Stomach (tissue), 19 donors: ENCODE measurements at places on chromosomes 7 and 10. TPM values are rescaled to one million over a fixed set of nuclear protein-coding genes. Genes with fewer than 3 reads are reported as not detected.

- no peak for DNase-seq
Observed at GRCh38 chr7:43570688-43571365, 12.1 kb upstream of the STK17A start.

- no peak for DNase-seq
Observed at GRCh38 chr7:28983396-28984190, 25.5 kb upstream of the TRIL start.

DNA sequence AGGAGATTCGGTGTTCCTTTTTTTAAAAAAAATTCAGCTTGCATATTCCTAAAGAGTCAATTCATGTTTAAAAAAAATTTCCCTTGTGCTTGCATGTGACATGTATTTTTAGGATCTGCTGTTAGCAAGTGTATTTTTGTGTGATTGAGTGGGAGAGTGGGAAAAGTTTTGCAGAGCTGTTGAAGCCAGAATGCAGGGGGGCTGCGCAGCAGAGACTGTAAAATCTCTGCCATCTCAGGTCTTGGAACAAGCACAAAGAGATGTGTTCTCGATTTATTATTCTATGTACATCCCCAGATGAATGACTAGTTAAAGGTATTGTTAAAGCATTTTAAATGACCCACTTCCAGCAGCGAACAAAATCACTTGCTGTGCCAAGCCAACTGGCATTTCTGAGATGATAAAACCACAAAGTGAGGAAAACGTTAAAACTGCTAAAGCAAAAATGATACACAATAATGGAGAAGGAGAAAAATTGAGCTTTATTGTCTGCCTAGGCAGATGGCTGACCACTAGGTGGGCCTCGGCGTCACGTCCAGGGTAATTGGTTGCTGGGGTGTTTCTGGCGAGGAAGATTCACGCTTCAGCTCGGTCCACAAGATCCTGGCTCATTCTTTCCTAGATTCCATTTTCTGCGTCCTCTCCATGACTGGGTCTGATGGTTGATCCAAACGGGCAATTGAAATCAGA, 67.0 kb upstream of the ATRNL1 start:
- DNase-seq, result no peak

- no peak for DNase-seq
Observed at GRCh38 chr7:55024776-55025175, 6.0 kb downstream of the EGFR start.

GRCh38 chr10:71033396-71033980, 145.1 kb upstream of the PCBD1 start:
- no peak for DNase-seq

GRCh38 chr7:3141326-3141725, 97.7 kb upstream of the CARD11 start:
- no peak for DNase-seq

GRCh38 chr10:106920538-106920937, 244.0 kb downstream of the SORCS1 start:
- no peak for DNase-seq

DNA sequence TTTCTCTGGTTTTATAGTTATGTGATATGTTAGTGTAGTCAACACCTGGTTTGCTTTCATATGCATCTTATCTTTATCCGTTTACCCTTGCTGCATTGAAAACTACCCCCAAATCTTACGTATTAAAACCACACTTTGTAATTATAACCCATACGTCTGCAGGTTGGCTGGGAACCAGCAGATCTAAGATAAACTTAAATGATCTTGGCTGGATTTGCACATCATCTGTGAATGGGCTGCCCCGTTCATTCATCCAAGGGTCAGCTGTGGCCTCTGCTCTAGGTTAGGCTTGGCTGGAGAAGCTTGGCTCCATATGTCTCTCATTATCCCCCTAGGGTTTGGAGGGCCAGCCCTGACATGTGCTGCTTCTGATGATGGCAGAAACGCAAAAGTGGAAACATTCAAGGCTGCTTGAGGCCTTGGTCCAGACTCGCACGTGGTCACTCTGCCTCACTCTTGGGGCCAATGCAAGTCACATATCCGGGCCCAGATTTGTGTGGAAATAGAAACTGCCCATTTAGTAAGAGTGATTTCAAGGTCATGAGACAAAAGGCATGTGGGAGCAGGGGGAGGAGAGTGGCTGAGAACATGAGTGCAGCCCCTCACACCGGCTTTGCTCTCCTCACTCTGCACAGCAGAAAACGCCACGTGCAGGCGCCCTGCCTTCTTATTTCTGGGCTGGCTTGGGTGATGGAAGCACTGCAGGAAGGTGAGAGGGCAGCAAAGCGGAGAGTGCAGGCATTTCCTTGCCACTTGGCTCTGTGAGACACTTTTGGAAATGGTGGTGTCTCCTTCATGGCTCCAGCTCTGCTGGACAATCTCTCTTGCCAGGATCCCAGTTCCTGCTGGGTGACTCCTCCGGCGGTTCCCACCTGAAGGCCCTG, 553.8 kb downstream of the GLRX3 start:
- DNase-seq, result no peak

DNA sequence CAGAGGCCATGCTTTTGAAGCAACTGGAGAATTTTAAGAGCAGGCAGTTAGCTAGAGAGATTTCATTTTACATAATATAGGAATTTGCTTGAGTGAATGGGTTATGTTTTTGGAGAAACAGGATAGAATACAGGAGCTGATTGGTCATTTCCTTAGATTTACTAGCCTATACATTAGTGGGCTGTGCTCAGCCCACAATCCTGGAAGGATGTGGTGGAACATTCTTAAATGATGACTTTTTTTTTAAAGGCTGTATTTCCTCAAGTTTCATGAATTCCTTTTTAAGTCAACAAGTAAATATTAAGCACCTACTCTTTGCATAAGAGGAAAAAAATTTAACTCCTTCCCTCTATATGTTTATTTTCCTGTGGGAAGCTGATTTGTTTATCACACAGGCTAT, 314.4 kb upstream of the BMPER start:
- DNase-seq, result no peak

GRCh38 chr10:12629767-12630165, 280.4 kb downstream of the CAMK1D start:
- DNase-seq, result no peak

DNA sequence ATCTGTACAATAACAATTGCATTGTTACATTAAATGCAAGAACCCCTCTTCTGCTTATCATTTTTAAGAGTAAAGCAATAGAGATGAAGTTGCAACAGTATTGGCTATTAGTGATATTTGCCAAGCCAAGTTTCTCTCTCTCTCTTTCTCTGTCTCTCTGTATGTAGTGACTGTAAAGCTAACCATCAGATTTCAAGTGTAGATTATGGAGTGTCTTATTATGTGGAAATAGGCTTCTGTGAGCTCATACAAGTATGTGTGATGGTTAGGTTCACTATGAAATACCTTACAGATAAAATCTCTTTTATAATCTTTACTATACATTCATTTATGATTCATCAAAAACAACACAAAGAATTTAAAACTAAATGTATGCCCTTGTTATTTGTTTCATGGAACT, 28.6 kb upstream of the NRP1 start:
- no peak for DNase-seq

- DNase-seq, result no peak
Observed at GRCh38 chr7:4718075-4718474, 36.0 kb downstream of the FOXK1 start.

DNA sequence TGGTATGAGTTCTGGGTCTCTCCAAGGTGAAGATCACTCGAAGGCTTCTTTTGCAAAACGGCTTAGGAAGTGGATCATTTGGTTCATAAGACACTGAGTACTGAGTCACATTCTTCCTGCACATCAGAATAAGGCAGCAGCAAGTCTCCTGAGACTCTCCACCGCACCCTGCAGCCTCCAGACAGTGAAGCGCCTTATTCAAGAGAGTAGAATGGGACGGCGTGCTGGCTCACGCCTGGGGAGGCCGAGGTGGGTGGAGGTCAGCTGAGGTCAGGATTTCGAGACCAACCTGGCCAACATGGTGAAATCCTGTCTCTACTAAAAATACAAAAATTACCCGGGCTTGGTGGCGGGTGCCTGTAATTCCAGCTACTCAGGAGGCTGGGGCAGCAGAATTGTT, 70.3 kb downstream of the C10orf143 start:
- DNase-seq, result no peak

DNA sequence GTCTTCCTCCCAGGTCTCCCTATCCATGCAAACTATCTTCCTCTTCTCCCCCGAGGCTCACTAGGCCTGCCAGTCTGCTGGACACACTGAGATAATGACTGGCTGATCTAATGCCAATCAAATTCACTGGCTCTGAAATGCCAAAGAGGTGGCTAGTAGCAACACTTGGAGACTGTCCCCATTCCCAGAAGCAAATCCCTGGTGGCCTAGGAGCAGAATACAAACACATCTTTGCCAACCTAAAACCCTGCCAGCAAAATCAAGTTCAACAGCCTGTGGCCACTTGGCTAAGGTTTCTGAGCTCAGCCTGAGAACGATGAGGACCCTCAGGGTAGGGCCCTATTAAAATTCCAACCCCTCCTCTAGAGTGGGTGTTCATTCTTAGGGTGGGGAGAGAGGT, 46.6 kb downstream of the SH3PXD2A start:
- DNase-seq, result no peak

GRCh38 chr7:138720286-138720685, 19.1 kb upstream of the SVOPL start:
- no peak for DNase-seq

- no peak for DNase-seq
Observed at GRCh38 chr7:137091396-137091795, 222.9 kb downstream of the CHRM2 start.

GRCh38 chr10:76769582-76769981, 868.0 kb downstream of the KCNMA1 start:
- peak; percentile 13 for DNase-seq

DNA sequence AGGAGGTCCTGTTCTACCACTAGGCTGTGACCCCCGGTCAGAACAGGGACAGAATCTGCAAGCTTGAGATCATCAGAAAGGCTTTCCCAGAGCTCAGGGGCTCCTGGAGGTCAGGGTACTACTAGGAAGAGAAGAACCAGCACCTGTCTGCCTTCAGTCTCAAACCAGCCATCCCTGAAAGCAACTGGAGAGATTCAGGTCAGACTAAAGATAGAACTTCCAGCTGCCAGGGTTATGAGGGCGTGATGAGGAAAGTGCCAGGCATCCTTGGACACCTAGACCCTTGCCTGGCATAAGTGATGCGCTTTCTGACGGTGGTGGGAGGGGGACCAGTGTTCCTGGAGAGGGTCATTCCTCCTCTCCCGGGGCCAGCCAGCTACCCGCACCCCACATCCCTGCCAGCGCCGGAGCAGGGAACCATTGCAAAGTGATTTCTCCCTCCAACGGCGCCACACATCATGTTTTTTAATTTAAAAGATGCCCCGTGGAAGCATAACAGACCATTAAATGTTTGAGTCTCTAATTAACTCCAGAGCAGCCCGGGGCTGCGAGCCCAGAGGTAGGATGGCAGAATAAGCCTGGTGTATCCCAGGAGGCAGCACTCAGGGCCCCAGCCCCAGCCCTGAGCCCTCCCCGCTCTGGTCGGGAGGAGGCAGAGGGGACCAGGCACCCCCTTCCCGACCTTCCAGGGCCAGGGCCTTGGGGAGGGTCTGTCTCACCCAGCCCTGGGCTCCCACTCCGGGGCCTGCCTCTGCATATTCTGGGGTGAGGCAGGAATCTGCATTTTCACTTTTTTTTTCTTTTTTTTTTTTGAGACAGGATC, 64.0 kb downstream of the ELFN1 start:
- DNase-seq, result no peak

DNA sequence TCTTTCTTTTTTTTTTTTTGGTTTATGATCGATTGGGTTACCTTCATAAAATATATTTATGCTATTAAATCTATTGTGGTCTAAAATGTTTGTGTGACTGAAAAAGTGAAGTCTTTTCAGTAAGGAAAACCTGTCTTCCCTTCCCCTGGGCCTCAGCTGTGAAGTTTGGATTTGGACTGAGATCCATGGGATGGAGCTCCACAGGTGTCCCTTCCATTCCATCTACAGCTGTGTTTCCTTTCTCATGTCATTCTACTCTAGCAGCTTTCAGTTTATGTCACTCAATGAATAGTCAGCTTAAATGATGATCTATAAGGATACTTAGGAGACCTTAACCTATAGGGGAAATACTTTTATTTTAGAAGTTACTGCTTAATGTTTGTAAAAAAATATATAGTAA, 48.0 kb upstream of the NCF1 start:
- DNase-seq, result no peak

- no peak for DNase-seq
Observed at GRCh38 chr7:139047970-139048369, 12.1 kb upstream of the ZC3HAV1L start.

- no peak for DNase-seq
Observed at GRCh38 chr10:128739930-128740329, 613.7 kb upstream of the MKI67 start.

DNA sequence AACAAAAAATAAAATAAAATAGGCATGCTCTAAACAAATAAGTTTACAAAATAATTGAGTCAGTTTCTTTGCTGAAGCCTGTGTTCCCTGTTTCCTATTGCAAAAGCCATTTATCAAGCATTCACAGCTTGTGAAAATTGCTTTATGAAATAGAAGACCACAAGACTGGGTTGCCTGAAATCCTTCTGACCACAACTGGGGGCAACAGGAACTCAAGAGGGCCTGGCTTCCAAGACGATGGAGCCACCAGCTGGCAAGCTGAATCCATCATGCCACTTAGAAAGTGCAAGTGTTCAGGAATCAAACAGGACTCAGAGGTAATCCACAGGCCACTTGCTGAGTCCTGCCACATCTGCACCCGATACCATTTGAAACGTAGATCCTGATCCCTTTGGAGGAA, 752 bp upstream of the ABCA13 start:
- no peak for DNase-seq

DNA sequence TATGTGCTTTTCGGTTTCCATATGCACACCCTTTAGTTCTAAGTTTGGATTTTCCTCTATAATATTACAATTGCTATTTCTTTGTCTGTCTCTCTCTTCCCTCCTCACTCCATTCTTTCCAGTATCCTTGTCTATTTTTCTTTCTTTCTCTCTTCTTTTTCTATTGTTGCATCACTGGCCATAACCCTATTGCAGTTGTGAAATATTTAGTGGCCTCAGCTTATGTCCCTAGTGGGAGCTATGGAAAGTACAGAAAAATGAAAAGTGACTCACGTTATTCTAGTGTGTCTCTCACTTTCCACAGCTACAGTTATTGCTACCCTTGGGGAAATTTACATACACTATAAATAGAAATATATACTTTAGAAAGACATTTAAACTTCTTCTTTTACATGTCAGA, 59.1 kb downstream of the CNTNAP2 start:
- DNase-seq, result no peak

- DNase-seq, result no peak
Observed at GRCh38 chr10:93695740-93696139, 6.7 kb downstream of the FRA10AC1 start.

DNA sequence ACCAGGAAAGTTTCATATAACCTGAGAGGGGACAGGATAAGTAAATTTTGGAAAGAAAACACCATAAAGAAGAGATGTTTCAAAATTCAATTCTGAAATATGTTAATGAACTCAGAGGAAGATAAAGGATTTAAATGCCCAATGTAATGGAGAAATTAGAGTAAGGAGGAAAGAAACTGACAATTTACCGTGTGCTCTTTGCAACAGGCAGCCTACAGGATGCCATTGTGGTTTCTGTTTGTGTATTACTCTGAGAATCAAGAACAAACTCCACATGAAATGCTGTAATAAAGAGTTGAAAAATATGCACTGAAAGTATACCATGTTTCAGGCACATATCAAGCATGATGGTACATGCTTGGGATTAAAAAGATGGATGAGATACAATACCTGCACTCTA, 44.8 kb upstream of the GLCCI1 start:
- DNase-seq, result no peak

GRCh38 chr10:115950320-115950719, 322.7 kb downstream of the GFRA1 start:
- DNase-seq, result no peak

The SLC39A12 gene
- polyA plus RNA-seq, result not detected

The COL26A1 gene
- 0.31 TPM for polyA plus RNA-seq

The TNS3 gene
- polyA plus RNA-seq, result 25.8 TPM

The FAM237B gene
- polyA plus RNA-seq, result not detected

The DNAJB9 gene
- 11.5 TPM for polyA plus RNA-seq

The PGAM2 gene
- 4.2 TPM for polyA plus RNA-seq

The SHTN1 gene
- 8.8 TPM for polyA plus RNA-seq
